ENCODE measurements at places on chromosomes 13 and 19.

- DNase-seq, result peak; percentile 33
Measured at GRCh38 chr19:2327773-2328400, 499 bp downstream of the LSM7 start.

DNA sequence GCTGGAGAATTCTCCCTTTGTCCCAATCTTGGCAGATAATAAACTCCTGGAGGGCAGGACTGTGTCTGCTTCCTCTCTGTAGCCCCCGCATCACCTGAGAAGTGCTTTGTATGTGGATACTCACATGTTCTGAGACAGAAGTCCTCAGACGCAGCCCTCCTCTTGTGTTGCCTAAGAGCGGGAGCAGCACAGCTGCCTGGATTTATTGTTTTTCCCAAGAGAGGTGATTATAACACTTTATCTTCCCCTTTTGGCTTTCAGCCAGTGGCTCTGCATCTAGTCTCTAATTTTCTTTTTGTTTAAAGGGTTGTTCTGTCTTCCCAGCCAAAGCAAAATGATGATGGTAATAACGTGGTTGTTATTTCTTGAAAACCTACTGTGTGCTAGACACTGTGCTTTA, 36.1 kb downstream of the OLFM4 start:
- no peak for DNase-seq

- no peak for DNase-seq
Measured at GRCh38 chr13:97226013-97226412, 3.9 kb downstream of the MBNL2 start.

DNA sequence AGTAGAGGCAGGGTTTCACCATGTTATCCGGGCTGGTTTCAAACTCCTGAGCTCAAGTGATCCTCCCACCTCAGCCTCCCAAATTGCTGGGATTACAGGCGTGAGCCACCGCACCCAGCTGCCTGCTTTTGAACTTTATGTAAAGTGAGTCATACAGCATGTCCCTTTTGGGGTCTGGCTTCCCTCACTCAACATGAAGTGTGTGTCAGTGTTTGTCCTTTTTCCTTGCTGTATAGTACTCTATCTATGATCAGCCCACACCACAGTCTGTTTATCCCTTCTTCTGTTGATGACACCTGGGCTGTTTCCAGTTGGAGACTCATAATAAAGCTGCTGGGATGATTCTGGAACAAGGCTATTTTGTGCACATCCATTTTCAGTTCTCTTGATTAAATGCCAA, 2.1 kb downstream of the SPIB start:
- no peak for DNase-seq

GRCh38 chr13:111372651-111373425, 52.4 kb downstream of the TEX29 start:
- no peak for DNase-seq

DNA sequence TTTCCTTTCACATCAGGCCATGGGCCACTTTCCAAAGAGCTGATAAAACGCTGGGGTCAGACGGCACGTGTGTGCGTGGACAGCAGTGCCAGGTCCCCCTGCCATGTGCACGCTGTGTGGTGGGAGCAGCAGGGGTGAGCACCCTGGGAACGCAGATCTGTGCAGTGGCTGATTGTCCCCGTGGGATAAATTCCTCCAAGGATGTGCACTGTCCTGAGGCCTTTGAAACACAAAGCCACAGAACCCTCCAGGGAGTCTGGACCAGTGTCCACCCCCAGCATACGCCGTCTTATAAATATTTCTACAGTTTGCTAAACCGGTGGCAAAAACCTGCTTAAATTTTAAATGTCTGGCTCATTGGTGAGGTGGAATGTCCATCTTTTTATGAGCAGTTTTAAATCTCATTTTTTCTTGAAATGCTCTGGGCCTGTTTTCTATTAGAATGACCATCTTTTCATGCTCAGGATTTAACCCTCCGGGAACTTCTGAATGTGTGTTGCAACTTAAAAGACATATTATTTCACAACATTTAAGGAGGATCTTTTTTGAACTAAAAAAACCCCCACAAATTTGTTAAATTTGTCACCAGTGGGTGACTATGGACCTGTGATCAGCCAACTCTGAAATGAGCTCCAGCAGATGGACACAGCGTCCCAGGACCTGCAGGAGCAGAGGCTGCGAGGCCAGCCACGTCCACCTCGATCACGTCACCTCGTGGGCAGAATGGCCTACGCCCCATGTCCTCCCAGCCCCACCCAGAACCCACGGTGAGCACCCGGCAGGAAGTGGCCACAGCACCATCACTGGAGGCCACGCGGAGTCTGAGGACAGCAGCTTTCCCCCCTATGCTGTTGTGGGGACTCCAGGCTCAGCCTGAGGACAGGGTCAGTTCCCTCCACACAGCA, 68.6 kb downstream of the RASA3 start:
- no peak for DNase-seq

GRCh38 chr19:40344422-40344821, 3.8 kb downstream of the C19orf47 start:
- no peak for DNase-seq

- DNase-seq, result no peak
Measured at GRCh38 chr19:51359294-51359693, 6.9 kb downstream of the ETFB start.

- no peak for DNase-seq
Measured at GRCh38 chr13:99689955-99690354, 188.7 kb downstream of the TM9SF2 start.

DNA sequence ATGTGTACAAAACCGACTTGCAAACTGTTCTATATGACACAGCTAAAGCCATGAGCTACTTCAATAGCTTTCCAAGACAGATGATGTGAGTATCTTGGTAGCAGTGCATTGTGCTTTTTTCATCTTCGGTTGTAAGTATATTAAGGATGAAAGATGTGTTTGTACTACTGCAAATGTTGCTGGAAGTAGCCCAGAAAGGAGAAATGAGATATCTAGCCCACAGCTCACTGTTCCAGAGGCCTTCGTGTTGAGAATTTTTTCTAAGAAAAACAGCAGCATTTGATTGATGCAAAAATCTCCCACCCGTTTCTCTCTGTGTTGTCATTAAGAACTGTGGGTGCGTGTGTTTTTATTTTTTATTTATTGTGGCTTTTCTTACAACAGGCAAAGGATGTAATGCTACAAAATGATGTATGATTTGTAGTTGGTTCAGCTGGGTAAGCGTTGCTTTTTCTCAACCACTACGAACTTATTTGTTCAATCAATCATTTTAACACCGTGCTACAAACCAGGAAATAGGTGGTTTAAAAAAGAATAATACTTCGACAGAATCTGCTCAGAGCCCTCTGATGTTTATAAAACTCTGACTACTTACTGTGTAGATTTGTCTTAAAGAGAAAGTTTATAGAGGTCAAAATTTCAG, 41.6 kb upstream of the RFC3 start:
- no peak for DNase-seq

- DNase-seq, result no peak
Measured at GRCh38 chr13:109955598-109955997, 169.2 kb upstream of the IRS2 start.

DNA sequence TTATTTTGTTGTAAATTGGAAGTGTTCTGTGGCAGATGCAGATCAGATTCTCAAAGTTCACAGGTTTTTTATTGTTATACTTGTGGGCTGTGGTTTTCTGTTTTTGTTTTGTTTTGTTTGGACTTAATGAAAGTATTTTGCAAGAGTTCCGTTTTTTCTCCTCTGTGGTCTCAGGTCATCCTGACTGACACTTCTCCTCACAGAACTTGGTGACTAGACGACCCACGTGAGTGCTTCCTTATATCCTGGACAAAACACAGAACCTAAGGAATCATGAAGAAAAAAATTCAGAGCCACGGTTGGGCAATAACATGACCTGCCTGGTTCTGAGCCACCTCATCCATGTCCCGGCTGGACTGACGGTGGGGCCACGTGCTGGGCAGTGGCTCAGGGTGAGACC, 2.5 kb upstream of the RFPL4AL1 start:
- DNase-seq, result no peak

GRCh38 chr13:73223372-73223781, 164.6 kb downstream of the KLF5 start:
- DNase-seq, result peak; percentile 20

DNA sequence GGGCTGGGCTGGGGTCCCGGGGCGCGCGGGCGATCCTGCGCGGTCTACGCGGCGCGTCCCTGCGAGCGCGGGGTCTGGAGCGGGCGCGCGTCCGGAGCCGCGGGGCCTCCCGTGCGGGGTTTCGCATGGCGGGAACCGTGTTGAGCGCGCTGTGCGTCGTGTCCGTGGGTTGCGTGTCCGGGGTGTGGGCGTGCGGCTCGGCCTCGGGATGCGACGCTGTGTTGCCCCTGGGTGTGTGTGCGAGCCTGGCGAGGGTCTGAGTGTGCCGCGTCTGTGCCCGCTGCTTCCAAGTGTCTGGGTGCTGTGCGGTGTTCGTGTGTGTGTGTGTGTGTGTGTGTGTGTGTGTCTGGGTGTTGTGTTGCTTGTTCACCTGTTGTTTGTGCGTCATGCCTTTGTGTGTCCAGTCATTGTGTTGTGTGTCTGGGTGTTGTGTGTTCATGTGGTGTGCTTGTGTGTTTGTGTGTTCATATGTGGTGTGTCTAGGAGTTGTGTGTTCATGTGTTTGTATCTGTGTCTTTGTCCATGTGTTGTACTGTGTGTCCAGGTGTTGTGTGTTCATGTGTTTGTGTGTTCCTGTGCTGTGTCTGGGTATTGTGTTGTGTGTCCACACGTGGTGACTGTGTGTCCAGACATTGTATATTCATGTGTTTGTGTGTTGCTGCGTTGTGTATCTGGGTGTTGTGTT, 552 bp downstream of the PLK5 start:
- no peak for DNase-seq

GRCh38 chr13:113767366-113767765, 8.3 kb downstream of the TMEM255B start:
- no peak for DNase-seq

DNA sequence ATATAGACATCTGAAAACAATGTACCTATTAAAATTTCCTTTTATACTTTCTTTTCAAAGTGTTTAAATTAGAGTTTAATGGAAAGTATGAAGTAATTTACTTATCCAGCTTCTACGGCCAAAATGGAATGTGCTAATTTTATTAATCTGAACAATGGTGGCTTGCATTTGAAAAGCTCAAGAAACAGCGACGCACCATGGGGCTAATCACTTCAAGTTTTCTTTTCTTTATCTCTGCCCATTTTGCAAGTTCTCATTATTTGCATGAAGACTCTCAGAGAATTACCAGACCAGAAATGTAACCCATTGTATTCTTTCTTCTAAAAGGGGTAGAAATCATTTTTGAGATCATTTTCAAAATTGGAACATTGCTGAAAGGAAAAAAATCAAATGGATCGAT, 204.0 kb upstream of the STARD13 start:
- DNase-seq, result no peak

DNA sequence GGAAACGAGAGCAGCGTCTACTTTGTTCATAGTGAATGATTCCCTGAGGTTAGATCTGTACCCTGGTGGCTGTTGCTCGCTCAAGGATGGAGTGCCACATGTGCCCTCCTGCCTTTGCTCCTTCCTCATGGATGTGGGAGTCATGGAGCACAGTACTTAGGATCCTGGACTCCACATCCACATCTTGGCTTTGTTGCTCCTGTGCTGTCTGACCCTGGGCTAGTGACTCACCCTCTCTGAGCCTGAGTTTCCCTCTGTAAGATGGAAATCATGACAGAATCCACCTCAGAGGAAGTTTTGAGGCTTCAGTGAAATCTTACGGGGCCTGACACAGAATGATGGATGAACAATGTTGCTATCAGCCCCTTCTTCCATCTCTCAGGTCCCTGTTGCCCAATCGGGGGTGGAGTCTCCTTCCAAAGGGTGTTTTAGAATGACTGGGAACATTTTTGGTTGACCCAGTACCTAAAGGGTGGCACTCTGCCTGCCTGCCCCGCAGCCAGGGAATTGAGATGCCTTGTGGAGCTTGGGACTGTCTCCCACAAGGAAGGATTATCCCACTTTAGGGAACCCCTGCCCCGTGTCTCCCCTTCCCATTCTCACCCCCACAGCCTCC, 9.8 kb upstream of the TIMM50 start:
- no peak for DNase-seq

GRCh38 chr19:19591133-19591825, 27.2 kb downstream of the PBX4 start:
- peak; percentile 59 for DNase-seq

- DNase-seq, result no peak
Measured at GRCh38 chr13:30569901-30570576, 47.7 kb upstream of the USPL1 start.

- DNase-seq, result no peak
Measured at GRCh38 chr13:33279414-33280278, 5.9 kb downstream of the STARD13 start.

- DNase-seq, result no peak
Measured at GRCh38 chr13:39362652-39363381, 240.2 kb downstream of the LHFPL6 start.

- DNase-seq, result no peak
Measured at GRCh38 chr13:98324105-98324504, 147.0 kb upstream of the RNF113B start.

DNA sequence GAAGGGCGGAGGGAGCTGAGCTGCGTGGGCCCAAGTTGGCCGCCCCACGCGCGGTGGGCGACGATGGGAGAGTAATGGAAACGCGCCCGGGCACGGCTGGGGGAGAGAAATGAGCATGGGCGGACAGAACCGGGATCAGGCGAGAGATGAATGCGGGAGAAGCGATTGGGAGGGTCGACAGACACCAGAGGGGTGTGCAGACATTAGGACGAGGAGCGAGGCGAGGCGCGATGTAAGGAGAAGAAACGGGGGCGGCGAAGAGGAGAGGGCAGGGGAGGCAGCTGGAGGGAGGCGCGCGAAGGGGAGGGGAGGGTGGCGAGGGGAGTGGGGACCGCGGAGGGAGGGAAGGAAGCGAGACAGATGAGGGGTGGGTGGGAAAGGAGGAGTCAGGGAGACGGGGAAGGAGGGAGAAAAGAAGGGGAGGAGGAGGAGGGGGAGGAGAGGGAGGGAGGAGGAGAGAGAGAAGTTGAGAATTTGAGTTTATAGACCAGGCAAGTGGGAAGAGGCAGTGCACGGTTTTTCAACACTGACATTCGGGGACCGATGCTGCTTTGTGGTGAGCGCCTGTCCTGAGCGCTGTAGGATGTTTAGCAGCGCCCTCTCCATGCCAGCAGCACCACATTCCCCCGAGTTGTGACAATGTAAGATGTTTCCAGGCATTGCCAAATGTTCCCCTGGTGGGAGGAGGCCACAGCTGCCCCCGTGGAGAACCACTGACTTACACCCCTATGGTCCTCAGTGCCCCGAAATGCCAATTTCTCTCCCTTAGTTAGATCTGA, at the start of gene SHISA7:
TSS of gene SHISA7 (minus strand) at position 256 of the 779 bp plus-strand sequence. CDS start 437 bp downstream, outside the sequence.
- no peak for DNase-seq

- DNase-seq, result no peak
Measured at GRCh38 chr13:99227909-99228688, 27.4 kb downstream of the UBAC2 start.

DNA sequence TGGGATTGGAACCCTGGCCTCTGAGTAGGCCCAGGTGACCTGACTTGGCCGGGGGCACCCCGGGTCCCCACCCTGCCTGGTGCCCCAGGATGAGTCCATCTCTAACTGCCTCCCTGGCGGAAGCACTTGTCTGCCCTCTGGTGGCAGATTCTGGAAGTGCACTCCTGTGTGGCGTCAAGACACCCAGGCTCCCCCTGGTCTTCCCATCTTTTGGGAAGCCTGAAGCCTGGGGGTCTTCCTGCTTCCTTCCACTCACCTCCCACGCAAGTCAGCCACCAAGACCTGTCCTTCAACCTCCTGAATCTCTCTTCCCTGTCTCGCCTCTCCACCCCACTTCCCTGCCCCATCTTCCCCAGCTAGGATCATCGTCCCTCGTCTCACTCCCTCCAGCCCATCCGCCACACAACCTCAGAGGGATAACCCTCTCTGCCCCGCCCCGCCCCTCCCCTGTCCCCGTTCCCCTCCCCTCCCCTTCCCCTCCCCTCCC, 7.4 kb downstream of the RABAC1 start:
- peak; percentile 68 for DNase-seq

Measured in stimulated activated CD4-positive, alpha-beta T cell treated with anti-CD3 and anti-CD28 coated beads, TNF-alpha, amount 100 ng/mL, for 48 hours (primary cell).